ENCODE measurements at places on chromosomes 7 and 10. TPM values are rescaled to one million over a fixed set of nuclear protein-coding genes. Genes with fewer than 3 reads are reported as not detected.

DNA sequence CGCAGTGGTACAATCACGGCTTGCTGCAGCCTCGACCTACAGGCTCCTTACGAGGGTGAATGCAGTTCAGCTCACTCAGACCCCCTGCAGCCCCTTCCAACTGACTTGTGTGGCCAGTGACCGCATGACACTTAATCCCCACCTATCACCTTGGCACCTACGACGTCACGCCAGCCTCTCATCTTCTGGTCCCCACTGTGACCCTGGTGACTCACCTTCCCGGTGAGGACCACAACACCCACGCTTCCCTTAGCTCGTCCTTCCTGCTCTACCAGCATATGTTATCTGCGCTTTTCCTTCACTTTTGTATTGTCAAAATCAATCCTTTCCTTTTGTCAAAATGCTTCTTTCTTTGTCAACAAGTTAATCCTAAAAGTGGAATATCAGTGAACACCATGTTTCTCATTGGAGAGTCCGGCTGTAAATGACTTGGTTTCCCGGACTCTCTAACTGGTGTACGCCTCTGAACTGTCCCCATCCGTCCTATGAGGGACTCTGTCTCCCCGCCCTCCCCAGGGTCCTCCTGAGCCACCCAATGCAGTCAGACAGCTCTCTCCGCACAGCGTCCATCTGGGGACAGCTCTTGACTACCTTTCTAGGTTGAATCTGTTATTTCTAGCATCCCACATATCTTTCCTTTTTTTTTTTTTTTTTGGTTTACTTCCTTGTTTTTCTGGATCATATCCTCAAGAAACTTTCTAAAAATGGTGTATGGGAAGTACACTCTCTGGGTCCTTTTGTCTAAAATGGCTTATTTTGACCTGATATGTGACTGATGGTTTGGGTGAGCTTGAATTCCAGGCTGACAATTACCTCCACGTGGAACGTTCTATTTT lies 37.3 kb downstream of the CFAP46 start:
- no peak overlapping the region for H3K4me3 ChIP-seq
- H3K27me3 ChIP-seq, result no peaks in the 10 kb centered on the region
- peaks cover 11% of the 10 kb centered on the region for H3K4me1 ChIP-seq
- no peak overlapping the region for H3K27ac ChIP-seq

GRCh38 chr10:60894786-60895185 lies 49.2 kb downstream of the RHOBTB1 start:
- DNase-seq, result no peak
- H3K27ac ChIP-seq, result no peak overlapping the region
- H3K27me3 ChIP-seq, result no peaks in the 10 kb centered on the region

DNA sequence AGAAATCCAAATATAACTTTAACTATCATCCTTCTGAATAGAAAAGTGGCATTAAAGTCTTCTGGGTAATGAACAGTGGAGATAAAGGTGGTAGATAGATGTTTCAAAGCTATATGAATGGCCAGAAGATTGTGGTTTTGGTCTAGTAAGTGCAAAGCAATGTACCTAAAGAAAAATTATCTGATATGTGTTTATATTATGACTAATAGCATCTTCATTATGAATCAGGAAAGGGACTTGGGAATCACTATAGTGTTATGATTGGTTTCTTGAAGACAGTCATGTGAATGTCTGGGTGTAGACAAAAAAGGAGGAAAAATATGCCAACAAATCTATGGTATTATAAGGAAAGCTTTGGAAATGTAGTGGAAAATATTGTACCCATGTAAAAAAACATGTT lies 3.0 kb downstream of the ZNF518A start:
- H3K36me3 ChIP-seq, result peaks cover 36% of the 10 kb centered on the region
- no peak overlapping the region for H3K27ac ChIP-seq
- H3K27me3 ChIP-seq, result no peaks in the 10 kb centered on the region
- DNase-seq, result no peak
- H3K4me1 ChIP-seq, result peaks cover 14% of the 10 kb centered on the region
- H3K4me3 ChIP-seq, result no peak overlapping the region

DNA sequence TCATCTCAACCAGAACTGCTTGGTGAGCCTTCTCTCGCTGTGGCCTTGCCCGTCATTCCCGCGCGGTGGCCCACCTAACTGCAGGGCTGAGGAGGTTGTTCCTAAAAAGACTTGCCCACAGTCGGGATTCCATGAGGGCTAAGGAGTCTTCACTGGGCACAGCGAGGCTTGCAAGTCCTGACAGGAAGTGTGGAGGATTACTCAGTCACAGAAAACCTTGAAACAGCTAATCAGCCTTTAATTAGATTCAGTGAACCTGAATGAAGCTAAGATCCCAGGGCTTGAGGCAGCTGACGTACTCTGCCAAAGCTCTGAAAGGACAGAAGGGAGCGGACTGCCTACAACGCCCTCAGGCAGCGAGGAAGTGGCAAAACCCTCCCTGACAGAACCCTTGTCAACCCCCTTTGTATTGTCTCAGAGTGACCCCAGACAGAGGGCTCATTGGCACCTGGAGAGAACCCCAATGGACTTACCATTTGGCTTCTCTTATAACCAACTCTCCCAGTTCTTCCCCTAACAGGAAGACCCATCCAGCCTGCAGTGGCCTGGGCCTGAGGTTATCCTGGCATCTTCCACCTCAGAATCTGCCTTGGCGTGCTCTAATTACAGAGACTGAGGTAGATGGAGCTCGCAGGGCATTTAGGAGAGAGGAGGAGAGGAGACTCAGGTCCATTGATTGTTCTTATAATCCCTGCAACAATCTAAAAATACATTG lies 2.5 kb upstream of the LAMB4 start:
- no peaks in the 10 kb centered on the region for H3K4me1 ChIP-seq
- H3K27me3 ChIP-seq, result no peaks in the 10 kb centered on the region
- no peaks in the 10 kb centered on the region for H3K36me3 ChIP-seq
- no peak for DNase-seq

- no peak overlapping the region for H3K27ac ChIP-seq
- no peaks in the 10 kb centered on the region for H3K27me3 ChIP-seq
- no peaks in the 10 kb centered on the region for H3K36me3 ChIP-seq
- peaks cover 16% of the 10 kb centered on the region for H3K4me1 ChIP-seq
- peak; percentile 26 for DNase-seq
These were observed 65.2 kb downstream of the COL13A1 start for GRCh38 chr10:69866688-69867461.

DNA sequence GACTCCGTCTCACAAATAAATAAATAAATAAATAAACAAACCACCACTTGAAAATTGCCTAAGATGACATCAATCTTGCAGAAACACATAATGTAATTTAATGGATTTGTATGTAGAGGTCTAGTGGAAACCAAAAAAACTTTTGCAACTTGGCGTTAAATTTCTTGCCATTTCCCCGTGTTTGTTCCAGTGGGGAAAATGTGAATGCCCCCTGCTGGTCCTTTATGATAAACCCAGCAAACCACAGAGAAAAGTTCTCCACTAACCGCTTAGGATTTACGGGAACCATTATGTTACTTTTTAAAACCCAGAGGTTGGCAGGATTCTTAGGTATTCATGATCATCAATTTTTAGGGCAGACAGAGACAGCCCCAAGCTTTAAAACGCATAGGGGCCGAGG lies 32.5 kb downstream of the LAMB4 start:
- H3K36me3 ChIP-seq, result no peaks in the 10 kb centered on the region
- no peaks in the 10 kb centered on the region for H3K4me1 ChIP-seq
- H3K4me3 ChIP-seq, result no peak overlapping the region
- DNase-seq, result peak; percentile 19

GRCh38 chr7:23285657-23286646 lies 13.2 kb upstream of the MALSU1 start:
- DNase-seq, result no peak
- H3K27ac ChIP-seq, result no peak overlapping the region
- no peaks in the 10 kb centered on the region for H3K36me3 ChIP-seq
- H3K4me3 ChIP-seq, result no peak overlapping the region
- H3K4me1 ChIP-seq, result no peaks in the 10 kb centered on the region

- no peaks in the 10 kb centered on the region for H3K4me1 ChIP-seq
- H3K27ac ChIP-seq, result no peak overlapping the region
- H3K36me3 ChIP-seq, result no peaks in the 10 kb centered on the region
- no peaks in the 10 kb centered on the region for H3K27me3 ChIP-seq
- no peak overlapping the region for H3K4me3 ChIP-seq
These were observed 47.3 kb downstream of the TCERG1L start for GRCh38 chr10:131264110-131264788.

The CPXM2 gene
- 0.12 TPM for total RNA-seq

The ASNS gene
- total RNA-seq, result 282 TPM

- no peaks in the 10 kb centered on the region for H3K36me3 ChIP-seq
- no peaks in the 10 kb centered on the region for H3K27me3 ChIP-seq
- no peaks in the 10 kb centered on the region for H3K4me1 ChIP-seq
- DNase-seq, result no peak
- no peak overlapping the region for H3K27ac ChIP-seq
These were observed 7.3 kb downstream of the DPYSL4 start for GRCh38 chr10:132193907-132194552.

- H3K36me3 ChIP-seq, result no peaks in the 10 kb centered on the region
- H3K4me1 ChIP-seq, result peaks cover 10% of the 10 kb centered on the region
- H3K27ac ChIP-seq, result no peak overlapping the region
- H3K27me3 ChIP-seq, result no peaks in the 10 kb centered on the region
- no peak overlapping the region for H3K4me3 ChIP-seq
These were observed 151.3 kb downstream of the TRIL start for GRCh38 chr7:28806841-28807240.

- H3K36me3 ChIP-seq, result no peaks in the 10 kb centered on the region
- H3K27ac ChIP-seq, result no peak overlapping the region
- H3K4me1 ChIP-seq, result no peaks in the 10 kb centered on the region
- H3K27me3 ChIP-seq, result no peaks in the 10 kb centered on the region
These were observed 83.1 kb downstream of the CTNNA3 start for GRCh38 chr10:67612577-67613537.

DNA sequence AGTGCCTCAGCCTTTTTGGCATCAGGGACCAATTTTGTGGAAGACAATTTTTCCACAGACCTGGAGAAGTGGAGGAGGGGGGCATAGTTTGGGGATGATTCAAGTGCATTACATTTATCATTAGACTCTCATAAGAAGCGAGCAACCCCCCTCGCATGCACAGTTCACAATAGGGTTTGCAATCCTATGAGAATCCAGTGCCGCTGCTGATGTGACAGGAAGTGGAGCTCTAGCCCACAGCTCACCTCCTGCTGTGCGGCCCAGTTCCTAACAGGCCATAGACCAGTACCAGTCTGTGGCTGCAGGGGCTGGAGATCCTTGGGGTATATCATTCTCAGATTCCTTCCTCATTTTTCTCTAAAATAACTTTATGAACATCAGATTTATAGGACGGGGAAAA lies 50.8 kb downstream of the ATAD1 start:
- no peak overlapping the region for H3K4me3 ChIP-seq
- no peak overlapping the region for H3K27ac ChIP-seq
- H3K4me1 ChIP-seq, result peaks cover 19% of the 10 kb centered on the region
- no peaks in the 10 kb centered on the region for H3K27me3 ChIP-seq
- DNase-seq, result no peak

The HOXA10 gene
- total RNA-seq, result 19.6 TPM

DNA sequence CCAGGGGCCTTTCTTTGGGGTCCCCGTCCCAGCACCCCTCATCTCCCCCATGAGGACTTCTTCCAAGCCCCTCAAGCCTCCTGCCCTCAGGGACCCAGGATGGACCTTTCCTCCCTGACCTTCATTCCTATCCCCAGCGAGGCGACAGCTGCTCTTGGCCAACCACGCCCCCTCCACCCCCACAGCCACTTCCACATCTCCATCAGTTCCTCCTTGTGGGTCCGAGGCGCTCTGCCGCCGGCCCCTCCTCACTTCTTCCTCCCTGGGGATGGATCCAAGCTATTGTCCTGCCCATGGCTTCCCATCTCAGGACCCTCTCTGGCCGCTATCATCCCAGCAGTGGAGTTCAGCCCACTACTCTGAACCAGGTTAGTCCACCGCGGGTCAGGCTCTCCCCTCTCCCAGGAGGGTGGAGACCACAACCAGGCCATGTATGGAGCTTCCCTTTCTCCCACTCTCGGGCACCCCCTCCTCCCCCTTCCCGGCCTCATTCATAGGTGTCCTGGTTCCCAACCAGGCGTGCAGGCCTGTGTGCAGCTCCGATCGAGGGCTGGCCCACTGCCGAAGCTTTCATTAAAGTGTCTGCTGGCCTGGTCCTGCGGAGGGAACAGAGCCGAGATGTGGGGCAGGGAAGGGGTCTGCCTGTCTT lies 1.7 kb upstream of the SH2B2 start:
- no peaks in the 10 kb centered on the region for H3K27me3 ChIP-seq
- H3K27ac ChIP-seq, result no peak overlapping the region
- H3K36me3 ChIP-seq, result no peaks in the 10 kb centered on the region
- peaks cover 15% of the 10 kb centered on the region for H3K4me1 ChIP-seq
- no peak overlapping the region for H3K4me3 ChIP-seq

GRCh38 chr7:82945056-82945455 lies 217.6 kb downstream of the PCLO start:
- no peak overlapping the region for H3K27ac ChIP-seq
- H3K27me3 ChIP-seq, result no peaks in the 10 kb centered on the region
- no peak overlapping the region for H3K4me3 ChIP-seq
- no peak for DNase-seq
- H3K36me3 ChIP-seq, result no peaks in the 10 kb centered on the region

The CYP3A4 gene
- 0.25 TPM for total RNA-seq

The LIPF gene
- total RNA-seq, result not detected

- no peak overlapping the region for H3K4me3 ChIP-seq
- DNase-seq, result peak; percentile 55
- no peaks in the 10 kb centered on the region for H3K4me1 ChIP-seq
- no peaks in the 10 kb centered on the region for H3K27me3 ChIP-seq
- H3K36me3 ChIP-seq, result no peaks in the 10 kb centered on the region
These were observed 1.5 kb downstream of the IL6 start for GRCh38 chr7:22728401-22729029.

DNA sequence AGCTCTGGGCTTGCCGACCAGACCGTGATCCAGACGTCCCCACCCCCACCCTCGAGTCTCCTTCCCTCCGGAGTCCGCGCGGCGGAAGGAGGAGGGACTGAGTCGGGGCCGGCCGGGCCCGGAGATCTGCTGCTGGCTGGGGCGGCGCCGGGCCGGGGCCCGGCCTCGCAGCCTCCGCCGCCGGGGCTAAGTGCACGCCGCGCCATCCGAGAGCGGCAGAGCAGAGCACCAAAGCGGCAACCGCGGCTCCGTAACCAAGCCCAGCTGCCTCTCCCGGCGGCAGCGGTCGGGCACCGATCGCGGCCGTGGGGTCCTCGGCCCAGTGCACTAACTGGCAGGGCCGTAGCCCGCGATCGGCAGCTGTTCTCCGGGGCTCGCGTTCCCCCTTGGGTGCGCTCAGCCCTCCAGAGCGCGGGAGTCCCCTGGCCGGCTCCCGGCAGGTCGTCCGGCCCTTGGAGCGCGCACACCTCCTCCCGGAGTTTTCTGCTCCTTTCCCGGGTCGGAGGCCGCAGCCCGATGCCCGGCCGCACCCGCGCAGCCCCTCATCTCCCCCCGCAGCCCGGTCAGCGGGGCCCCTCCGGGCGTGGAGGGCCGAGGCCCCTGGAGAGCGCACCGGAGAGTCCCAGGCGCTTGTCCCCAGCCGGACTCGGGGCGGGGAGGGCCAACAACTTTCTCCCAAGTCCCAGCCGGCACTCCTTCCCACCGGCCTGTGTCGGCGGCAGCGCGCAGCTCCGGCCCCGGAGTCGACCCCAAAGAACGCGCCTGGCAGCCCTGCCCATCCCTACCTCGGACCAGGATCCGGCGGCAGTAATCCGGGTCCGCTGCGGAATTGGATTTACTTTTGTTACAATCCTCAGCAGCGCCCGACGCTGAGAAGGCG lies 799 bp downstream of the VAX1 start:
- no peak overlapping the region for H3K4me3 ChIP-seq
- no peaks in the 10 kb centered on the region for H3K36me3 ChIP-seq
- H3K27ac ChIP-seq, result no peak overlapping the region
- H3K4me1 ChIP-seq, result no peaks in the 10 kb centered on the region
- DNase-seq, result no peak
- peaks cover 7% of the 10 kb centered on the region for H3K27me3 ChIP-seq

GRCh38 chr10:22630234-22631174 lies 83.9 kb downstream of the PIP4K2A start:
- DNase-seq, result no peak
- H3K4me3 ChIP-seq, result no peak overlapping the region
- H3K36me3 ChIP-seq, result no peaks in the 10 kb centered on the region
- H3K4me1 ChIP-seq, result peaks cover 31% of the 10 kb centered on the region

The TMEM273 gene
- not detected for total RNA-seq
